ENCODE measurements at places on chromosomes 5 and 9. TPM values are rescaled to one million over a fixed set of nuclear protein-coding genes. Genes with fewer than 3 reads are reported as not detected.
A peak's percentile ranks its signal among the peaks of the same experiment; 100 is the strongest.

The TAF11L10 gene
- total RNA-seq, result not detected

The NUDCD2 gene
- total RNA-seq, result 16.4 TPM

The CBY3 gene
- not detected for total RNA-seq

The LCNL1 gene
- total RNA-seq, result 9.6 TPM

The CTXN3 gene
- not detected for total RNA-seq

DNA sequence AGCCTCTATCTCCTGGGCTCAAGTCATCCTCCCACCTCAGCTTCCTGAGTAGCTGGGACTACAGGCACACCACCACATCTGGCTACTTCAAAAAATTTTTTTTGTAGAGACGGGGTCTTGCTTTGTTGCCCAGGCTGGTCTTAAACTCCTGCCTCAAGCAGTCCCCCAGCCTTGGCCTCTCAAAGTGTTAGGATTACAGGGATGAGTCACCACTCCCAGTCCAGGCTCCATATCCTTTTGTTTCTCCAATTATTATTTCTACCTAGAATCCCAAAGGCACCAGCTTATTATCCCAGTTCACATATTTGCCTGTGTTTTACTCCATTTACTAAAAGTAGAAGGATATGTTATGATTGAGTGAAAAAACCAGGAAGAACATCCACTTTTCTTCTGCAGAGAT, 84.9 kb downstream of the TEK start:
- DNase-seq, result no peak

- no peak for DNase-seq
Observed at GRCh38 chr5:127011153-127011552, 19.2 kb downstream of the MARCHF3 start.

- DNase-seq, result no peak
Observed at GRCh38 chr9:121768416-121769015, 117.1 kb downstream of the DAB2IP start.

DNA sequence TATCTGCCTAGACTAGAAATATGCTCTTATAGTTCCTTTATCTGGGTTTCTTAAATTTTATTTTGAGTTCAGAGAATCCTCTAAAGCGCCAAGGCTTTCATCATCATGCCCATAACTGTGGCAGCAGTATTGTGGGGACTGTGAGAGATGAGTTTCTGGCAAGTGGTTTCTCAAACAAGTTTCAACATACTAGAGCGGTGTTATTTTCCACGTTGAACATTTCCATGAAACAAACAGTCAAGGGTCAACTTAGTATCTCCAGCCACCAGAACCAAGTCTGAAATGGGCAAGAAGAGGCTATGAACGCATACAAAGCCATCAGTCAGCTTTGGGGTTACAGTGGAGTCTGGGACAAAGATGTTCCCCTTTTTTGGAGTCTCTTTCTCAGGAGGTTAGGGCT, 40.3 kb downstream of the SERINC5 start:
- no peak for DNase-seq

DNA sequence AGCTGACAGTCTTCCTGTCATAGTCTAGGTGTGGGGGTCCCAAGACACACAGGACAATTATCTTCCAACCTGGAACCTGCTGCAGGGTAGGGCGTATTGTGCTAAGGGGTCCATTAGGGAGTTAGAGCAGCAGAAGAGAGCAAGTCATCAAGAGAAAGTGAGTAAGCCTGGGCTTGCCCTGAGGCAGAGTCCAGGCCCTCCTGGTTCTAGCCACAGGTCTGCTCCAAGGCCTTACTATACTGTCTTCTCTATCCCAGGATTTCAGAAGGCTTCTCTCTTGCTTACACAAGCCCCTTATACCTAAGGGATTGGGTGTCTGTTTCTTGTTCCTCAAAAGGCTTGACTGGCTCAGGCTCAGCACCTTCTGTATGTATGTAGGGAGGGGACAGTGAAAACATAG, 7.7 kb downstream of the P4HA2 start:
- no peak for DNase-seq

DNA sequence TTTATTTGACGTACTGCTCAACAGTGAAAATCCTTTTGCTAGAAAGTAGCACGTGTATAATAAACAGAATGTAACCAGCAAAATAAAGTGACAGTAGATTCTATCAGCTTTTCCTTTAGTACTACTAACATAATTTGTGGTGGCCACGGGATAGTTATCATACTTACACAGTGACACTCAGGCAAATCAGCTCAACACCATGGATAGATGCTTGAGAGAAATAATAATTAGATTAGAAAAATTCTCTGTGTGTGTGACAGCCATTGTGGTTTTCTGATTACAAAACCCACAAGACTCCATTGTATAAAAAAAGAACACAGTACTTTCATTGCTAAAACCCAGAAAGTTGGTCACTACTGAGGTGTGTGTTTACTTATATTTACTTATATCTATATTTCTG, 101.1 kb downstream of the MUSK start:
- no peak for DNase-seq

GRCh38 chr5:154713615-154714125, 41.5 kb upstream of the LARP1 start:
- no peak for DNase-seq

DNA sequence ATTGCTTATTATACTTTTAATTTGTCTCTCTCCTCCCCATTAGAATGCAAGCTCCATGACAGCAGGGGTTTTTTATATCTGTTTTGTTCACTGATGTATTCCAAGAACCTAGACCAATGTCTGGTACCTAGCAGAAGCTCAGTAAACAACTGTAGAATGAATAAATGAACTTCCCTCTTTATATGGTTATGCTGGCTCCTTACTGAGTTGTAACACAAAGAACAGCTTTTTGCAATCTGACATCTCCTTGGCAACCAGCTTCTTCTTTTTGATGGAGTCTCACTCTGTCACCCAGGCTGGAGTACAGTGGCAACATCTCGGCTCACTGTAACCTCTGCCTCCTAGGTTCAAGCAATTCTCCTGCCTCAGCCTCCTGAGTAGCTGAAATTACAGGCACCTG, 13.6 kb downstream of the TRMO start:
- no peak for DNase-seq

- no peak for DNase-seq
Observed at GRCh38 chr5:126100767-126101166, 322.4 kb upstream of the GRAMD2B start.

GRCh38 chr9:78807286-78807685, 510.4 kb downstream of the PSAT1 start:
- no peak for DNase-seq

- peak; percentile 91 for DNase-seq
Observed at GRCh38 chr5:177403792-177404640, 3.6 kb upstream of the PFN3 start.

DNA sequence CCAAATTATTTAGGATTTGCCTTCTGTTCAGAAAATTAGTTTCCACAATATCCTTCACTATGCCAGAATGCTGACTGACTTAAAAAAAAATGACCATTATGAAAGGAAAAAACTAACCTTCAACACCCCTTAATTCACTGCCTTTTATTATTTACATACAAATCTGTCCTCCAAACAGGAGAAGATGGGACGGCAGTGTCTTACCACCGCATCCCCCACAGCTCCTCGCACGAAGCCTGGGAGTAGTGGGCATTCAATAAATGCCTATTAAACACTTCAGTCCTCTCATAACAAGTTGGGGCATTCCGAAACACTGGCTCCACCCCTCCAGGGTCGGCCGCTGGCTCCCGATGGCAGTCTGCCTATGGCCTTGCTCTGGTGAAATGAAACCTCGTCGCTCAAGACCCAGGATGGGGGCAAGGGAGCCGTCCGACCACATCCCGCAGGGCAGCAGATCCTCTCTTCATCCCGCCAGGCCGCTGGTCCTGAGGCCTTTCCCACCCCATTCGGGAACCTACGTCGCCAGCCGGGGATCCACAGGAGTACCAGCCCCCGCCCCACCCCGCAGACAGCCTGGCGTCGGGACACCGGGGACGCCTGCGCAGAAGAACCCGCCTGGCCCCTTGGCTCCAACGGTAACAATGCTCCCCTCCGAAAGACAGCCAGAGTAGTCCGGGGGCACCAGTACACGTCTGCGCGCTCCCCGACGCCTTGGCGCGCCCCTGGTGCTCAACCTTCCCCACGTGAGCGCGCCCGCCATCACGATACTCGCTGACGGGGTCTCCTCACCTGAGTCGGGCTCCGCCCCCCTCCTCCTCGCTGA, 613 bp downstream of the ZBTB5 start:
- DNase-seq, result peak; percentile 86

DNA sequence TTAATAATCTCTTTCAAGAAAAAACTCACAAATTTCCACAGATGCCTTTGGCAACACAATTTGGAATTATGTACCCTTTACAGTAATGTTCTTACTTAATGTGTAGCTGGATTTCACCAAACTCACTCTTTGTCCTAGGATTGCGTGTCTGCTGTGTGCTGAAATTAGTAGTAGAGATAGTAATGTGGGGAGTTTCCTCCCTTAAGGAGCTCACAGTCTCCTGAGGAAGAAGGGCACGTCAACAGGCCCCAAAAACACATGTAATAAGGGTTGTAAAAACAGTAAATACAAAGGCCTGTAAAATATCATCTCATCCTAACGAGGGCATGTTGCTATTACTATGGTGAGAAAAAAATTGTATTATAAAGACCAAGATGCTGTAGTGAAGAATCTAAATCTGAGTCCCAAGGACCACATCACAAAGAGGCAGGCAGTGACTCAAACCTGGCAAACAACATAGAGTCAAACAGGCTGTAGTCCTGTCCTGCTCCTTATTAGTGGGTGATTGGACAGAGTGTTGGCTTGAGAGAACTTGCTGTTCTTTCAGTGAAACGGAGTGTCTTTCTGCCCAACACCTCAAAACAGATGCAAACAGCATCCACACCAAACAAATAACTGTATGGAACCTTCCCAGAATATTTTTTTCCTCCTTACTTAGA, 83.2 kb upstream of the PAPPA start:
- DNase-seq, result no peak

DNA sequence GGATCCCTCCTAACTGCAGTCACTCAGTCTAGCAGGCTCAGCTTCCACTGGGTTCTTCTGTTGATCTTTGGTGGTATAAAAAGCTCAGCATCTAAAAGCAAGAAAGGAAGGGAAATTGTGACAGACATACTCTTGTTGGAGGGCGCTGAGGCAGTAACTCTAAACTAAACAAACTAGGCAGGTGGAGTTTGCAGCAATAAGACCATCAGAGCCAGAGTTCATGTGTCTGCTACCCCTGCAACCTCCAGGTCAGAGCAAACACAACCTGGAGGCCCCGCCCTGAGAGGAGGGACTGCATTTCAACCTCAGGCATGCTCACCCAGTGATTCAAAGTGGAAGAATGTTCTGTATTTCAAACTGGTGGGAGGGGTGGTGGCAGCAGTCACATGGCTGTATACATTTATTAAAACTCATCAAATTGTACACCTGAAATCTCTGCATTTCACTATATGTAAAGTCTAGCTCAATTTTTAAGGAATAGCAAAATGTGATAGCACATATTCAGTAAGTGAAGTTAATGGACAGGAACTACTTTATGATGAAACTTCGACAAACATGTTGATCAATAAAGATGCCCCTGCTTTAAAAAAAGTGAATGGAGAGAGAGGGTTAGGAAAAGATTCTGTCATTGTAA, 7.1 kb downstream of the ACTL7A start:
- DNase-seq, result no peak

- DNase-seq, result no peak
Observed at GRCh38 chr9:114507726-114508125, 2.5 kb upstream of the WHRN start.

DNA sequence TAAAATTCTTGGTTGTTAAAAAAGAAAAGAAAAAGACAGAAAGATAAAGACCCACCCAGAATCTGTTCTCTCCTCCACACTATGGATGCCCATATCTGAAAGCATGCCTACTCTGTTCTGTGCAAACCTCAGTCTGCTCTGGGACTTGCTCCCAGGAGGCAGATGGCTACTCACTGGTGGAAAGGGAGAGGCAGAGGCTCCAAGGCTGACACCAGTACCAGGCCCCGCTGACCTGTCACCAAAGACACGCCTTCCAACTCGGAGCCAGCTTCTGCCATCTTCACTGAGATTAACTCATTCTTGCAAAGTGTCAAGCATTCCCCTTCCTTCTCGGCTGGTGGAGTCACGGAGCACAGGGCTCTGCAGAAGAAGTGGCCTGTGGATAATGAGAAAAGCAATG, 21.6 kb downstream of the SH3TC2 start:
- no peak for DNase-seq

GRCh38 chr5:113678924-113679575, 165.6 kb downstream of the YTHDC2 start:
- DNase-seq, result no peak

DNA sequence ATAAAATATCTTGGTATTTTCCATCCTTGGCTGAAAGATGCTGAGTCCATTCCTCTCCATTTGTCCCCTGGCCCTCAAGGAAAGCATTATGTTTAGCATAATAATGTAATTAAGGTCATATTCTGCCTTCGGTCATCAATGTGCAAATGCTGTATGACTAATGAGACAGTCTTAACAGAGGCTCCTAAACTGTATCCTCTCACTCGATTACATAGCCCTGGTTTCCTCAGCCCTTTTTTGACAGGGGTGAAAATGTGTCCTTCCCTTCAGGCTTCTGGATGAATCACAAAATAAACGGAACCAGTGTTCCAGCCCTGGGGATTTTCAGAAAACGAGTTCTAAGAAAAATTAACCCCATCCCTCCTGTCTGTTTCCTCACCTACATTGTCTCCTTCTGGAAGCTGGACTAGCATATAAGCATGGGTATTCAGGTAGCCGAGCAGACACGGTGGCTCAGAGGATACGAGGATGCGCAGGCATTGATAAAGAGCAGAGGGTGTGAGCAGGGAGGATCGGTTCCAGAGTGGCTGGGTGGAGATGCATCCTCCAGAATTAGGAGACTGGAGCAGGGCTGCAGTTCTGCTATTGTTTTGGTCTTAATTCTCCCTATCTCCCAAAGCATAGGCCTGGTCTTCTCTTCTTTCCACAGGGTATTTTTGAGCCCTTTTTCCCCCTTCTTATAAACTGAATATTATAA, 742.9 kb downstream of the TLR4 start:
- no peak for DNase-seq

GRCh38 chr9:132823370-132824145, 54.5 kb downstream of the AK8 start:
- no peak for DNase-seq

DNA sequence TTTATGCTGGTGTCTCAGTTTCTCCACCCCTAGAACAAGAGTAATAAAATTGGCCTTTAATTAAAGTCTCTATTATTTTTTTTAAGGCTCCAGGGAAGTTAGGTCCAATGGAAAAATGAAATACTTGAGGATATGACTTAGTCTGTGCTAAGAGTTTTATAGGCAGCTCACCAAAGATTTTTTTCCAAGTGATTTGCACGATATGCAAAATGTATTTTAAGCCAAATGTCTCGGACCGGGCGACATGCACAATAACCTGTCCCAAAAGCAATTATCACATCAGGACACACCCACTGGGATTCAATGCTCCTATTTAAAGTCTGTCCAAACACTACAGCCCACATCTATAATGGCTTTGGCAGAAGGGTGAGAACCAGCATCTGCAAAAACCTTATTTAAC, 136.1 kb upstream of the ANKH start:
- no peak for DNase-seq
